ENCODE measurements at places on chromosomes 13 and 19. TPM values are rescaled to one million over a fixed set of nuclear protein-coding genes. Genes with fewer than 3 reads are reported as not detected.

Gene ZNF417
- total RNA-seq, result 15.5 TPM

Gene SACS
- 26.3 TPM for total RNA-seq

Gene DCT
- total RNA-seq, result not detected

Gene PDE4C
- 0.38 TPM for total RNA-seq

Gene HCN2
- under 0.01 TPM for total RNA-seq

Gene SIGLECL1
- not detected for total RNA-seq

Gene CBY2
- not detected for total RNA-seq

Gene POLR1G
- 8.8 TPM for total RNA-seq

Gene ZIM2
- total RNA-seq, result not detected

Gene PNMA8A
- total RNA-seq, result 0.79 TPM

Gene ZNF85
- total RNA-seq, result 1.3 TPM

Gene KCNC3
- total RNA-seq, result 0.13 TPM

Gene RNF17
- total RNA-seq, result not detected

Gene ERFL
- under 0.01 TPM for total RNA-seq

Gene ASF1B
- 0.53 TPM for total RNA-seq
